RWPE1 (cell line): ENCODE measurements at places on chromosomes 6 and 20.

GRCh38 chr6:26204332-26205160 lies 117.3 kb downstream of the HFE start:
- DNase-seq: peak; percentile 96

GRCh38 chr6:121302882-121303281 lies 31.4 kb downstream of the TBC1D32 start:
- DNase-seq: no peak

DNA sequence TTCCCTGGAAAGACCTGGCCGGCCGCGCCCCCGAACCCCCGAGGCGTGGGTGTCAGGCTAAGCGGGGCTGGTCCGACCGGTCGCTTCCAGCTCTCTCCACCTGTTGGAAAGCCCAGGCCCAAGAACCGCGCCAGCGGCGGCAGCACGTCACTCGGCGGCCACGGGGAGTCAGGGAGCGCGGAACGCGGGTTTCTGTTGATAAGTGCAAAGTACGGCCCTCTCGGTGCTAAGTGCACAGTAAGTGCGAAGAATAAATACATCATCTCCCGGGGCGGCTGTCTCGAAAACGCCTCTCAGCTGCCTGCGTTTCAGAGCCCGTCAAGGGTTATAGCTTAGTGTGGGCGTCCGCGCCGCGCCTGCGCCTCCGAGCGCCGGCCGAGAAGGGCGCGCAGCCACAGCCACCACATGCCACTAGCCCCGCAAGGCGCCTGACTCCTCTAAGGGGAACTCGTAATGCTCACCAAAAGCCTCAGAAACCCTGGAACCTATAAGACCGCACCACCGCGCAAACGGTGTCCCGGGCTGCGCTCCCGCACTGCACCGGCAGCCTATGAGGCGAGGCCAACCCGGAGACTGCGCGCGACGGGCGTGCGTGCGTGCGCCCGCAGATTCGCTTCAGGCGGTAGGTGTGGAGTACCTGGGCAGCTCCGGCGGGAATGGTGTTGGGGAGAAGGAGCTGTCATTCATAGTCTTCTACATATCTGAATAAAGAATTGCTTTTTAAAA lies 9.2 kb upstream of the TBX18 start:
- DNase-seq: no peak

DNA sequence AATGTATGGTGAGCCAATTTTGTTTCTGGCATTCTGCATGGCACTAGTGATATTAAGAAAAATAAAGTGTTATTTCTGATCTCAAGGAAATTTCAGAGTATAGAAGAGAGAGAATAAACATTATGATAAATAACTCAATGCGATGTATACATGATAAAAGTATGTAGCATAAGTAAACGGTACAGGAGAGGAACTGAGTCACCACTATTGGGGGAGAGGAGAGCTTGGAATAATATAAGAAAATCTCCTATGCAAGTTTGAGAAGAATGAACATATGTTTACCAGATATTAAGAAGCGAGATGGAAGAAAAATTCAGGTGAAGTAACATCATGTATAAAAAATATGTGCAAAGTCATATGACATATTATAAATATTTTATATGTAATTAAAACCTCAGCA lies 1230.3 kb upstream of the CITED2 start:
- DNase-seq: no peak

GRCh38 chr6:10487668-10488327 lies 33.4 kb upstream of the GCNT2 start:
- DNase-seq: no peak

DNA sequence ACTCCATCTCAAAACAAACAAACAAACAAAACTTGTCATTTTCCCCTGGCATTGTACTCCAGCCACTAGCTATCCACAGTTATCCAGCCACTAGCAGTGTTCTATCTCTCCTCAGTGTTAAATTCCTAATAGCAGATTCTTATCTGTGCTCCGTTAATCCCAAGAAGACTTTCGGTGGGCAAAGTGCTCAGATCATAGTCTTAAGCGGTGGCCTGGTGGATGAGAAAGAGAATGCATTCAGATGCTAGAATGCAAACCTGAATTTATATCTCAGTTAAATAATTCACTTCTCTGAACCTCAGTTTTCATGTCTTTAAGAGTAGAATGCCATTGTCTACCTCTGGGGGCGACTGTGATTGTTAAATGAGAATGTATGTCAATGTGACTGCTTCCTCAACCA lies 47.7 kb upstream of the KCNG1 start:
- no peak for DNase-seq

- DNase-seq: peak; percentile 57
Measured at GRCh38 chr20:25081065-25081729, 744 bp downstream of the VSX1 start.

GRCh38 chr6:14799928-14800327 lies 445.9 kb upstream of the JARID2 start:
- DNase-seq: peak; percentile 57
